ENCODE measurements at places on chromosomes 2 and 18. TPM values are rescaled to one million over a fixed set of nuclear protein-coding genes. Genes with fewer than 3 reads are reported as not detected.

GRCh38 chr2:232483311-232483922, 4.2 kb downstream of the ECEL1 start:
- H3K27me3 ChIP-seq: peaks cover 11% of the 10 kb centered on the region
- H3K4me3 ChIP-seq: no peak overlapping the region
- no peak for DNase-seq
- H3K27ac ChIP-seq: no peak overlapping the region

The SH3RF3 gene
- total RNA-seq: 8.8 TPM

GRCh38 chr2:85516653-85517389, 22.1 kb upstream of the MAT2A start:
- H3K4me3 ChIP-seq: no peak overlapping the region
- DNase-seq: no peak
- no peak overlapping the region for H3K27ac ChIP-seq

DNA sequence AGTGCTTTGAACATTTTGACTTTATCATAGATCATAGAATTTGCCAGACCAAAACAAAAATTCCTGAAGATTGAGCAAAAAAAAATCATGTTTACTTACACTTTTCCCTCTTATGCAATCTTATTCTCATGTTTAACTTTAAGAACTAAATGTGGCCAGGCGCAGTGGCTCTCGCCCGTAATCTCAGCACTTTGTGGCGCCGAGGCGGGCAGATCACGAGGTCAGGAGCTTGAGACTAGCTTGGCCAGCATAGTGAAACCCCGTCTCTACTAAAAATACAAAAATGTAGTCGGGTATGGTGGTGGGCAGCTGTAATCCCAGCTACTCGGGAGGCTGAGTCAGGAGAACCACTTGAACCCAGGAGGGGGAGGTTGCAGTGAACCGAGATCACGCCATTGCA, 227.9 kb upstream of the KYNU start:
- no peak overlapping the region for H3K27ac ChIP-seq
- H3K36me3 ChIP-seq: no peaks in the 10 kb centered on the region
- H3K4me1 ChIP-seq: no peaks in the 10 kb centered on the region
- no peak overlapping the region for H3K4me3 ChIP-seq

The BARD1 gene
- 47.2 TPM for total RNA-seq

- H3K4me1 ChIP-seq: peaks cover 24% of the 10 kb centered on the region
- peak; percentile 42 for DNase-seq
- H3K36me3 ChIP-seq: no peaks in the 10 kb centered on the region
These were observed 87.3 kb upstream of the TLK1 start for GRCh38 chr2:171247741-171248662.

GRCh38 chr2:105641389-105641811, 103.3 kb upstream of the NCK2 start:
- H3K4me3 ChIP-seq: no peak overlapping the region
- no peaks in the 10 kb centered on the region for H3K4me1 ChIP-seq
- no peak for DNase-seq
- H3K27ac ChIP-seq: no peak overlapping the region
- no peaks in the 10 kb centered on the region for H3K27me3 ChIP-seq

GRCh38 chr2:219798430-219798829, 171.0 kb downstream of the SLC4A3 start:
- H3K4me3 ChIP-seq: no peak overlapping the region
- no peaks in the 10 kb centered on the region for H3K27me3 ChIP-seq
- H3K36me3 ChIP-seq: no peaks in the 10 kb centered on the region
- no peaks in the 10 kb centered on the region for H3K4me1 ChIP-seq
- H3K27ac ChIP-seq: no peak overlapping the region
- DNase-seq: no peak

The TGFA gene
- not detected for total RNA-seq

GRCh38 chr2:207506426-207506825, 23.3 kb upstream of the CREB1 start:
- no peaks in the 10 kb centered on the region for H3K36me3 ChIP-seq
- H3K27ac ChIP-seq: no peak overlapping the region
- no peak for DNase-seq
- H3K4me1 ChIP-seq: peaks cover 33% of the 10 kb centered on the region
- no peak overlapping the region for H3K4me3 ChIP-seq

The NYAP2 gene
- not detected for total RNA-seq

The NGEF gene
- not detected for total RNA-seq

The KCNJ13 gene
- total RNA-seq: not detected

GRCh38 chr2:119982506-119982905, 30.4 kb upstream of the EPB41L5 start:
- no peak overlapping the region for H3K27ac ChIP-seq
- no peak overlapping the region for H3K4me3 ChIP-seq
- no peaks in the 10 kb centered on the region for H3K4me1 ChIP-seq

- no peaks in the 10 kb centered on the region for H3K4me1 ChIP-seq
- H3K27me3 ChIP-seq: peaks cover 1% of the 10 kb centered on the region
- no peaks in the 10 kb centered on the region for H3K36me3 ChIP-seq
- no peak for DNase-seq
- H3K4me3 ChIP-seq: no peak overlapping the region
These were observed 66.9 kb downstream of the ZDBF2 start for GRCh38 chr2:206341396-206341795.

- H3K4me1 ChIP-seq: peaks cover 14% of the 10 kb centered on the region
- H3K27me3 ChIP-seq: no peaks in the 10 kb centered on the region
These were observed 117.7 kb upstream of the MCFD2 start for GRCh38 chr2:47033102-47033880.

GRCh38 chr2:223943561-223944008, 1.6 kb downstream of the WDFY1 start:
- H3K4me1 ChIP-seq: peaks cover 10% of the 10 kb centered on the region
- no peaks in the 10 kb centered on the region for H3K36me3 ChIP-seq
- peak overlapping the region; percentile 76 for H3K27ac ChIP-seq
- H3K4me3 ChIP-seq: peak overlapping the region; percentile 75

DNA sequence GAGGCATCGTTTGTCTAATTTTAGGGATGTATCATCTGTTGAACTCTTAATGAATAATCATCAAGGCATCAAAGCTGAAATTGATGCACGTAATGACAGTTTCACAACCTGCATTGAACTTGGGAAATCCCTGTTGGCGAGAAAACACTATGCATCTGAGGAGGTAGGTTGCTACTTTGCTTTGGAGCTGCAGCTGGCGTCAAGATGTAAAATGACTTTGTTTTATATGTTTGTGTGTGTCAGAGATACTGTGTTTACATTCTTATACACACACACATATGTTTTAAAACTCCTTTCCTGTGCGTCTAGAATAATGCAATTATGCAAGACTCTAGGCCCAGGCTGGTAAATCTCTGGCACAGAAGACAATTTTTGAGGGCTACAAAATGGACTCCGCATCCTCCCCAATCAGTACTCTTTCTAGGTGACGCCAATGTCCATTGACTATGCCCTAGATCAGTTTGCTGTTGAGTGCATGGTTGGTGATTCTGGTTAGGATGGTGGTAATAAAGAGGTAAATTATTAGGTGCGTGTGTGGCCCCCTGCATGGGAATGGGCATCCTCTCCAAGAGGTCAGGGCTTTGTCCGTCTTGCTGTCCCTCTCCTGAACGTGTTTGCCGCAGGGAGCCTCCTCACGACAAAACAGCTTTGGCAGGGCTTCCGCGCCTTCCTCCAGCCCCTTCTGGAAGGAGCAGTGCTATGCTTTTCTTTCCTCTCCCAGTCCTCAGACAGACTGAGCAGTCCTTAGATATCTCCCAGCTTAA, 68.2 kb upstream of the EML6 start:
- no peaks in the 10 kb centered on the region for H3K4me1 ChIP-seq
- H3K36me3 ChIP-seq: peaks cover 50% of the 10 kb centered on the region

GRCh38 chr2:7452110-7452876, 535.1 kb downstream of the RNF144A start:
- no peak overlapping the region for H3K4me3 ChIP-seq
- peaks cover 6% of the 10 kb centered on the region for H3K4me1 ChIP-seq
- no peak overlapping the region for H3K27ac ChIP-seq

The KYNU gene
- total RNA-seq: 36.8 TPM

The C2orf66 gene
- not detected for total RNA-seq

The KANSL1L gene
- total RNA-seq: 4.3 TPM

GRCh38 chr2:185433824-185434223, 304.8 kb upstream of the FSIP2 start:
- no peaks in the 10 kb centered on the region for H3K36me3 ChIP-seq
- no peak for DNase-seq
- no peak overlapping the region for H3K27ac ChIP-seq
- no peaks in the 10 kb centered on the region for H3K4me1 ChIP-seq

The RAPGEF4 gene
- total RNA-seq: 0.18 TPM

The COL4A3 gene
- total RNA-seq: 4.3 TPM

The RNASEH1 gene
- total RNA-seq: 30.5 TPM

DNA sequence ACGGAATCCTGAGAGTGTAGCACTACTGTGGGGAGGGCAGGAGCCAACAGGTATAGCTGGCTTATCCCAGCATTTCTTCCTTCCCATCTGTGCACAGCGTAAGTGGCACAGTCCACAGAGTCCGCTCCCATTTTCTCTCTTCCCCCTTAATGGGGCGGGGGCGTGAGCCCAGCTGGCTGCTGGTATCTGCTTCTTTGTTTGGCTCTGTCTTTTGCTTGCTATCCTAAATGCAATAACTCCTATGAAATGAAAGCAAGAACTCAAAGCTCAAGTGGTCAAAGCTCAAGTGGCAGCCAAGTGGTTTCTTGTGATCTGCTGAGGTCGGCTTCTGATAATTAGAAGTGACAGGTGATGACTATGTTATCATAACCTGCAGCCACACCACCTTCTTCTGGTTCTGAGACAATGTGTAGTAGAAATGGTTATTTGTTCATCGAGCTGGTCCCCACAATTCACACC, 192.7 kb downstream of the PLCL1 start:
- peaks cover 16% of the 10 kb centered on the region for H3K4me1 ChIP-seq
- DNase-seq: no peak
- H3K4me3 ChIP-seq: no peak overlapping the region
- no peaks in the 10 kb centered on the region for H3K36me3 ChIP-seq
- H3K27me3 ChIP-seq: no peaks in the 10 kb centered on the region
- H3K27ac ChIP-seq: no peak overlapping the region

- no peaks in the 10 kb centered on the region for H3K27me3 ChIP-seq
- no peak overlapping the region for H3K4me3 ChIP-seq
- no peaks in the 10 kb centered on the region for H3K36me3 ChIP-seq
- peaks cover 4% of the 10 kb centered on the region for H3K4me1 ChIP-seq
- no peak overlapping the region for H3K27ac ChIP-seq
These were observed 20.3 kb downstream of the KCNG2 start for GRCh38 chr18:79818036-79818435.

The IL1A gene
- total RNA-seq: 6.1 TPM

DNA sequence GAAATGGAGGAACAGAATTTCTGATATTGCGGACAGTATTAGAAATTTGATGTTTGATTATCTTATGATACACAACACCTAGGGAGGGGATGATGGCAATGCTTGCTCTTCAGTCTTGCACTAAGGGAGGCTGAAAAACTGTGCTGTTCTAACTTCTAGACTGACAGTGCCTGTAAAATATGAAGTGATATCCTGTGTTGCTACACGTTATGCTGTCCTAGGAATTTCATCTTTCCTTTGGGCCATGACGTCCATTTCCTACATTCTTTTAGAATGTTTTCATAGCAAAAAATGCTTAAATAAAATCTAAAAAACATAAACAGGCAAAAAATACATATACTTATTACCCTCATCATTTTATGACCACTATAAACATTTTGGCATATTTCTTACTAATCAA, 55.3 kb downstream of the OSBPL1A start:
- H3K4me1 ChIP-seq: no peaks in the 10 kb centered on the region
- no peaks in the 10 kb centered on the region for H3K27me3 ChIP-seq
- no peak for DNase-seq

DNA sequence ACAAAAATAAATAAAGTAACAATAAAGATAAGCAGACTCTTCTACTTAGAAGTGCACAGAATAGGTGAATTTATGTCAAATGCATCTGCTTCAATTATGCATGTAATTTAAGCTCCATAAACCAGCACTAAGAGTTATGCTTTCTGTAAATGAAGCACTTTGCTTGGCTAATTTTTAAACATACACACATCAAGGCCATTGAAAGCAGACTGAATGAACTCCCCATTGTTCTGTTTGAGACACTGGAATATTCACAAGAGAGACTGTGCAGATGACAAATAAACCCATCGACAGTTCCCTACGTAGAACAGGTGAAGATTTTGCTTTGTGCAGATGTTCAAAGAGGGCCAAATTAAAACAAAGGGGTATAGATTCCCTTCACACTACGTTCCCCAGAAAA, 133.4 kb downstream of the PID1 start:
- no peaks in the 10 kb centered on the region for H3K36me3 ChIP-seq
- H3K27ac ChIP-seq: no peak overlapping the region
- H3K4me3 ChIP-seq: no peak overlapping the region

DNA sequence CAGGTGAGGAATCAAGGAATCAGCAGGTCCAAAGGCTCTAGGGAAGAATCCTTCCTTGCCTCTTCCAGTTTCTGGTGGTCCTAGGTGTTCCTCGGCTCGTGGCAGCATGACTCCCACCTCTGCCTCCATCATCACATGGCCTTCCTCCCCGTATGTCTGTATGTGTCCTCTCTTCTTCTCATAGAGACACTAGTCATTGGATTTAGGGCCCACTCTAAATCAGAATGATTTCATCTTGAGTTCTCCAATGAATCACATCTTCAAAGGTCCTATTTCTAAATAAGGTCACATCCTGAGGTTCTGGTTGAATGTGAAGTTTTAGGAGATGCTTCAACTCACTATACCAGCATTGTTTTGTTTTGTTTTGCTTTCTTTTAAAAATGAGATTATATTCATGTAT, 11.1 kb upstream of the AGFG1 start:
- H3K27ac ChIP-seq: peak overlapping the region; percentile 54
- H3K27me3 ChIP-seq: no peaks in the 10 kb centered on the region
- H3K4me3 ChIP-seq: no peak overlapping the region
- H3K36me3 ChIP-seq: no peaks in the 10 kb centered on the region

- H3K27ac ChIP-seq: no peak overlapping the region
- H3K27me3 ChIP-seq: peaks cover 3% of the 10 kb centered on the region
- DNase-seq: no peak
- no peaks in the 10 kb centered on the region for H3K4me1 ChIP-seq
These were observed 6.7 kb downstream of the ZNF521 start for GRCh38 chr18:25345081-25345866.

GRCh38 chr2:156083763-156084493, 248.6 kb downstream of the NR4A2 start:
- no peak for DNase-seq
- no peaks in the 10 kb centered on the region for H3K27me3 ChIP-seq
- no peak overlapping the region for H3K27ac ChIP-seq
- H3K4me3 ChIP-seq: no peak overlapping the region
- H3K36me3 ChIP-seq: no peaks in the 10 kb centered on the region

GRCh38 chr2:117232305-117232704, 582.2 kb upstream of the DDX18 start:
- no peaks in the 10 kb centered on the region for H3K27me3 ChIP-seq
- H3K27ac ChIP-seq: no peak overlapping the region
- H3K36me3 ChIP-seq: no peaks in the 10 kb centered on the region

The ERBB4 gene
- total RNA-seq: 0.03 TPM

The MAL gene
- total RNA-seq: 1.8 TPM

All from GM12878 (cell line).